Stimulated activated CD4-positive, alpha-beta T cell treated with anti-CD3 and anti-CD28 coated beads, Interleukin-1b, Interleukin-23, amount 100 ng/mL, for 24 hours (primary cell): ENCODE measurements at places on chromosomes 16 and 17.

DNA sequence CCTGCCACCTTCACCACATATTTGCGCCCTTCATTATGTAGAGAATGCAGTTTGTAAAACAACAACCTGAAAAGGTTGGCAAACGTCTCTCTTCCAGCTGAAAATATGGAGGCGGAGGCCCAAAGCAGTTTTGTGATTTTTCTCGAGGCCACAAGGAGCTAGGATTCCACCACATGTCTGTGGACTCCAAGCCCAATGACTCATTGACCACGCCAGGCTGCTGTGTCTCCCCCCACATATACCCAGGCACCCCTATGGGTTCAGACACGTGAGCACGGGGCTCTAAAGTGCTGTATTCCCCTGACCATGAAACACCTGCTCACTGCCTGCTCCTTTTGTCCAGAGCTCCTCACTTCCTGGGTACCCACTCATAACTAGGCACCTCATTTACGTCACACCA, 121.4 kb upstream of the CDH5 start:
- no peak for DNase-seq

DNA sequence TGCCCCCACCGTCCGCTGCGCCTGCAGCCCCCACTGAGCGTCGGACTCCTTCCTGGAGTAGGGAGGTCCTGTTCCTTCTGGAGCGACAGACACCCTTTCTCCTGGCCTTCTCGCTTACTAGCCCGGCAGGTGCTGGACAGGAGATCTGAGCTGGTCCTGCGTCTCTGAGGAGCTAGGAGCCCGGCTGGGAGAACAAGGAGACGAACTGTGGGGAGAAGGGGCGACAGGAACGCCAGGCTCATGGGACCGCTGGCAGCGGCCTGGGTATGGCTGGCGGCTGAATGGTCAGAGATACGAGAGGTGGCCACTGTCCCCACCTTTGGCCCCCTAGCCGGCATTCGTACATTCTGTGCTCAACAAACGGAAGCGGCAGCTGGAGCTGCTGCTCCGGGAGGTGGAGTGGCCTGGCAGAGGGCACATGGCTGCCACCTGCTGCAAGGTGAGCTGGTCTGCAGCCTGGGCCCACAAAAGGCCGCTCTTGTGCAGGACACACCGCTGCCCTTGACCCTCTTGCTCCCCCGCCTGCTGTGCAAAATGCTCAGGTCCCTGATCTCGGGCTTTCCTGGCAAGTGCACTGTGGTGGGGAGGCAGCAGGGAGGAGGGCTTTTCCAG, 2066.7 kb downstream of the TP53TG3F start:
- DNase-seq, result no peak

- no peak for DNase-seq
Observed at GRCh38 chr16:75329943-75330342, 78.5 kb upstream of the BCAR1 start.

DNA sequence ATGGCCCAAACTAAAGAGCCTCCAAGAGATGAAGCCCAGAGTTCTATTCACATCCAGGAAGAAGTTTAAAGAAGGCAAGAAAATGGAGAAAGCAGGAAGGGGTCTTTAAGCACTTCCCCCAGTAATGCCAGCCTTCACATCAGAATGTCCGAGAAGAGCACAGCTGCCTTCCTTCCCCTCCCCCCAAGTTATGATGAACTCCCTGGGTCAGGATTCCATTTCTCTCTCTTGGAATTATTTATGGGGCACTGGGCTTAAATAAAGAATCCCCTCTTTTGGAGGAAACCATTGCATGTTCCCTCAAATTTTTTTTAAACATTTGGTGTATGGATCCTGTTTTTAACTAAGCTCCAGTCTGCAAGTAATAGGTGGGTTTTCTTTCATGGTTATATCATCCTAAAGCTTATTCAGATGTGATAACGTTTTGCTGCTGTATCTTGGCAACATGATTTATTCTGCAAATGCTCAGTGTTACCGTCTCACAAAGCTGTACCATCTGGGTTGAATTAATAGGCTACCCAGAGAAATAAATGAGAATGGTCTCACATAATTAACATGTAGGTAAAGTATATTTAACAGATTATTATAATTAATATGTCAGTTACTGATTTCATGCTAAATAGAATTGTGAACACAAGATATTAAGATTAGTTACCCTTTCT, 160.9 kb upstream of the TOX3 start:
- no peak for DNase-seq

GRCh38 chr16:3836641-3837040, 43.9 kb downstream of the CREBBP start:
- no peak for DNase-seq

DNA sequence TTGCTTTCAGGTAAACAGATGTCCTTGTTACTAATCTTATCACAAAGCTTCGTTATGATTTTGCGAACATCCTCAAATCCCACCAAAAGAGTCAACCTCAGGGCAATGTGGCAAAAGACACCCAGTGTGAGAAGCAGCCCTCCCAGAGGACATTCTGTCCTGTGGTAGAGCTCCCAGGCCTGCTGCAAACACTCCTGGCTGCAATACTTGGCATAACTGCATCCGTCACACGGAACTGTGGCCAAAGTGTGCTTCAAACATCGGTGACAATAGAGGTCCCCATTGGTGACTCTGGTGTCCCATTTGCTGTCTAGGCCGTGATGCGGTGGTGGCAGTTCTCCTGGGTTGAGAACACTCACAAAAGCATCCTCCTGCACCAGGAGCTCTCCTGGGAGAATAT, 29.5 kb downstream of the SMYD4 start:
- no peak for DNase-seq

DNA sequence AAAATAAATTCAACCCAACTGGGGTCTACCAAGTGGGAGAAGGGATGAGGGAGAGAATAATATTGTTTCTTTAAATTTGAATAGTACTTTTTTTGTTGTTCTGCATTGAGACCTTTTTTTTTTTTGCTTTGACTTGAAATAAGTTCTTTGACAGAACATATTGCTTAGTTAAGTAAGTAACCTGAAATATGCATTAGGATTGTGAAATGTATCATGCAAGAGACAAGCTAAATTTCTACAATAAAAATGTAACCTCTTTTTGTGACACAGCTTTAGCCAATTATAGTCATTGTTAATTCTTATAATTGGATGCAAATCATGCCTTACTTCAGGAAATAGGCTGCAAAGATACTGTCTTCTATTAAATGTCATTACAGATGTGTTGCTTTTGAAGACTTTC, 150.0 kb upstream of the GOT2 start:
- no peak for DNase-seq

GRCh38 chr17:7042501-7043181, 1.3 kb downstream of the SLC16A11 start:
- no peak for DNase-seq

DNA sequence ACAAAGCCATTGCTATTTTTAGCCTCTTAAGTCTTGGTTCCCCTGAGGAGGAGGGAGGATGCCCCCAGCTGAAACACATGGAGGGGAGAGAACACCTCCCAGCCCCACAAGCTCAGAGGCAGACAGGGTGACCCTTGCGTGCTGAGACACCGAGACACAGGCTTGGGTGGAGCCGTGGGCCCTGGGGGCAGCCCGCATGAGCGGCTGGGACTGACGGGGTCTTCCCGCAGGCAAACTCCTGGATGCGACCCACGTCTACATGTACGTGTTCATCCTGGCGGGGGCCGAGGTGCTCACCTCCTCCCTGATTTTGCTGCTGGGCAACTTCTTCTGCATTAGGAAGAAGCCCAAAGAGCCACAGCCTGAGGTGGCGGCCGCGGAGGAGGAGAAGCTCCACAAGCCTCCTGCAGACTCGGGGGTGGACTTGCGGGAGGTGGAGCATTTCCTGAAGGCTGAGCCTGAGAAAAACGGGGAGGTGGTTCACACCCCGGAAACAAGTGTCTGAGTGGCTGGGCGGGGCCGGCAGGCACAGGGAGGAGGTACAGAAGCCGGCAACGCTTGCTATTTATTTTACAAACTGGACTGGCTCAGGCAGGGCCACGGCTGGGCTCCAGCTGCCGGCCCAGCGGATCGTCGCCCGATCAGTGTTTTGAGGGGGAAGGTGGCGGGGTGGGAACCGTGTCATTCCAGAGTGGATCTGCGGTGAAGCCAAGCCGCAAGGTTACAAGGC, 9.8 kb downstream of the SLC16A3 start:
- no peak for DNase-seq

DNA sequence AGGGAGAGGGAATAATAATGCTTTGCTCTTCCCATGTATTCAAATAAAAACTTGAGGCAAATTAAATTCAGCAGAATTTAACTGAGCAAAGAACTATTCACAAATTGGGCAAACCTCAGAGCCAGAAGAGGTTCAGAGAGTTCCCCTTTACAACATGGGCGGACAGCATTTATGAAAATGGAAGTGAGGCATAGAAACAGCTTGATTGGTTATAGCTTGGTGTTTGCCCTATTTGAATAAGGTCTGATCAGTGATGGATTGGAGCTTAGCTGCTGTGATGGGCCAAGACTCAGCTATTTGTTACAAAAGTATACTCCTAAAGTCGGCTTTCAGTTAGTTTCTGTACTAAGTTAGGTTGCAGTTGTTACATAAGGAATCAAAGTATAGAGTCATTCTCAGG, 63.0 kb downstream of the TMEM100 start:
- no peak for DNase-seq

DNA sequence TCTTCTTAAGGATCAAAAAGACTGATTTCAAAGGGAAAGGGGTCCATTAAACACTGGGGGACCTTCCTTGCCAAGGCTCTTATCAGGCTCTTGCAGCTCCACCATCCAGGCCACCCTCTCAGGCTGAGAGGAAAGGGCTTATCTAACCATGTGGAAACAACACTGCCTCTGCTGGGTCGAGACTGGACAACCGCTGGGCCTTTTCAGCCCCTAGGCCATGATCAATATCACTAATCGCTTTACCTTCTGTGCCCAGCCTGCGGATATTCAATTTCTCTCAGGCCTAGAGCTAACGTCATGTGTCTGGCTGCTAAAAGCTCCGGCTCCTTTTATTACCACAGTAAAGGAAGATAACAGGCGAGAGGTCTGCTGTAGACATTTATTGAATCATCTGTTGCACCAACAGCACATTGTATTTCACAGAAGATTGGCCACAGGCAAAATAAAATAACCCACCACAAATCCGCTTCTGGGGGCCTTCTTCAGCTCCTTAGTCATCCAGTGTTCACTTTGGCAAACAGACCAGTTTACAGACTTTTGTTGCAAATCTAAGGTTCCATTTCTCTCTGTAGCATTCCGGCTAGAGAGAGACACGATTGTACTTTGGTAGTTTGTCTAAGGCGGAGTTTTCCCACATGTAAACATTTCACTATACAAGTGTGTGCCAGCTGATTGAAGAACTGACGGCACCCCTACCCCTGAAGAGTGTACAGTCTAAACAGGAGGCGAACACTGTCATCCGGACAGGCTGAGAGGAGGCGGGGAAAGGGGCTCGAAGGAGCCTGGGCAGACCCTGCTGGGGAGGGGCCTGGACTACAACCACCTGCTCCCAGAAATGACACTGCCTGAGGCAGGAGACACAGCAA, 13.9 kb downstream of the CYB561 start:
- DNase-seq, result no peak

DNA sequence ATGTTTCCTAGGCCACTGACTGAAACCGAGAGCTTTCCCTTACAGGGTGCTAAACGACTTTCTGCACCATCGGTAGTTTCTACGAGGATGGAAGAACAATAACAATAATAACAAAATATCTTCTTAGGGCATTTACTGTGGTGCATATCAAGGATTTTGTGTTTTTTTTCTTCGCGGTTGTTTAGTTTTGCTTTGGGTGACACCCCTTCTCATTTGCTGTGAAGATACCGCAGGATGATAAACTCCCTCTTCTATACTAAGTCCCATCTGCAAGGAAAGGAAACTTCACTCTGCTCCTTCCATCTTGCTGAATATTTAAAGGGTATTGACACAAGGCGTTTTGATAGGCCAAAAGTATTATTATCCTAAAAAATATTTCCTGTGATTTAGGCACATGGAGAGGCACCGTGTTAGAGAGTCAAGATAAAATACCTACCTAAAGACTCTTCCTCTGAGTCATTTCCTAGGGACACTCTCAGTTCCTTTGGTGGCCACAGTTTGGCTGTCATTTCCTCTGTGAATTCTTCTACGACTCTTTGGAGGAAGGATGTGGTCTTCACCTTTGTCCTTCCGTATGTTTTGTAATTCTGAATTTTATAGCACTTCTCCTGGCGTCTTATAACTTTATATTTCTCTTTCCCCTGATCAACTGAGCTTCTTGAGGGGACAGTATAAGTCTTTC, 318.8 kb downstream of the CDH13 start:
- no peak for DNase-seq

GRCh38 chr17:78366109-78366848, 6.4 kb upstream of the SOCS3 start:
- DNase-seq, result no peak

- DNase-seq, result no peak
Observed at GRCh38 chr17:1108478-1108764, 71.4 kb downstream of the ABR start.

DNA sequence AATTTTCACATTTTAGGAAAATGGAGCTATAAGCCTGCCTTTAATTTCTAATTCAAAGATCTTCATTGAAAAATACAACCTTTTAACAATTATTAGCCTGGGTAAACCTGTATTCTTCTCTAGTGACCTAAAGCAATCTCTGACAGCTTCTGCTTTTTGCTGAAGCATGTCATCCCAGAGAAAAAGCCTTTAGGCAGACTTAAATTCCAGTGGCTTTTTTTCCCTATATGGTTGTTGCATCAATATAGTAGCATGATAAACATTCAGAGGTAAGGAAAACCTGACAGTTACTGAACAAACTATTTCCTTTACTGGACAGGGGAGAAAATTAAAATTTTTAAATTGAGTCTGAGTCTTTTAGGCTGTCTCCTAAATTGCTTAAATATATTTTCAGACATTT, 7.8 kb upstream of the EVI2A start:
- no peak for DNase-seq

DNA sequence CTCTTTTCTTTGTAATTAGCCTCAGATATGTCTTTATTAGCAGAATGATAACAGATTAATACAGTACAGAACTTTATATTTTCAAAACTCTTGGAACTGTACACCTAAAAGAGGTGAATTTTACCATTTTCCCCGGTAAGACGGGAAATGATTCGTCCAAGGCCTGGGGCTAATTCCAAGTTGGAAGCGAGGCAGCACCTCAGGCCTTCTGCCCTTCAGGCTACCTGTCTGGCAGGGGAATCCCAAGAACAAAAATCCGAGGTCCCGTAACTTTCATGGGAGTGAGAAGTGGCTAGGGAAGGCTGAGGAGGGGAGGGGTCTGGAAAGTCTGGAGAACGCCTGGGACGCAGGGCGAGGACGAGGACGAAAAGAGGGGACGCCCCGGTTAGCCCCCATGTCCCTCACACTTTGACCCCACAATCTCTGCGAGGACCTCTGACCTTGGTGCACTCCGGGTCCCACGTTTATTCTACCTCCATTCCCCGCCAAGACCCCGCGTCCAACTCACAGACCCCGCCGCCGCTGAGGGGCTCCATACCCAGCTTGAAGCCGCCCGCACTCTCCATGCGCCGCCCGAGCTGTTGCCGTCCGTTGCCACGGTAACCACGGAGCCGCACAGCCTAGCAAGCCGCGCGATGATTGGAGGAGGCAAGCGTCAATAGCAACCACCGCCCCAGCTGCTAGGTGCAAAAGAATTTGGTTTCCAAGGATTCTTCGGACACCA, at the start of gene HYDIN:
HYDIN (minus strand) TSS at position 601 of the 724 bp plus-strand sequence. CDS start 43,827 bp downstream, outside the sequence.
- no peak for DNase-seq
